ENCODE measurements at places on chromosomes 12 and 14. TPM values are rescaled to one million over a fixed set of nuclear protein-coding genes. Genes with fewer than 3 reads are reported as not detected.

- H3K27ac ChIP-seq, result no peak overlapping the region
- H3K36me3 ChIP-seq, result peaks cover 31% of the 10 kb centered on the region
- peaks cover 30% of the 10 kb centered on the region for H3K4me1 ChIP-seq
- peaks cover 10% of the 10 kb centered on the region for H3K27me3 ChIP-seq
- DNase-seq, result no peak
Observed at GRCh38 chr12:122868471-122869177, 27.3 kb downstream of the VPS37B start.

DNA sequence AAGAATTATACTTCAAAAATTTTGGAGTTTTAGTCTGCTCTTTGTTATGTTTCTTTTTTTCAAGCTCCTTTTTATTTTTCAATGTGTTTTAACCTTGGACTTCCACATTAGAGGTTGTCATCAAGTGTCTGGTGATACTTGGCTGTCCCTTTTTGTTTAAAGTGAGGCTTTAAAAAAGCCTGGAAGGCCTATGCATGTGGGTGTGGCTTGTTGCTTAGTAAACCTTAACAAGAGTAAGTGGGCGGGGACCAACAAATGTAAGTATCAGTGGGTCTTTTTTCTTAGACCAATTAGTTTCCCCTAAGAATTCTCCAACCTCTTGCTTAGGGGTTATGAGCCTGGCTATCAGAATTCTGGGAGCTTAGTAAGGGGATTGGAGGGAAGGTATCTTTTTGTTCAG, 26.4 kb downstream of the HCFC2 start:
- no peak overlapping the region for H3K27ac ChIP-seq
- H3K36me3 ChIP-seq, result peaks cover 19% of the 10 kb centered on the region

The RNASE4 gene
- 0.70 TPM for total RNA-seq

The VDR gene
- total RNA-seq, result 156 TPM

GRCh38 chr14:91774140-91775096, 42.5 kb upstream of the CATSPERB start:
- no peak for DNase-seq
- H3K4me3 ChIP-seq, result no peak overlapping the region
- H3K27me3 ChIP-seq, result no peaks in the 10 kb centered on the region
- H3K4me1 ChIP-seq, result peaks cover 2% of the 10 kb centered on the region
- H3K27ac ChIP-seq, result no peak overlapping the region

The COCH gene
- 0.75 TPM for total RNA-seq

DNA sequence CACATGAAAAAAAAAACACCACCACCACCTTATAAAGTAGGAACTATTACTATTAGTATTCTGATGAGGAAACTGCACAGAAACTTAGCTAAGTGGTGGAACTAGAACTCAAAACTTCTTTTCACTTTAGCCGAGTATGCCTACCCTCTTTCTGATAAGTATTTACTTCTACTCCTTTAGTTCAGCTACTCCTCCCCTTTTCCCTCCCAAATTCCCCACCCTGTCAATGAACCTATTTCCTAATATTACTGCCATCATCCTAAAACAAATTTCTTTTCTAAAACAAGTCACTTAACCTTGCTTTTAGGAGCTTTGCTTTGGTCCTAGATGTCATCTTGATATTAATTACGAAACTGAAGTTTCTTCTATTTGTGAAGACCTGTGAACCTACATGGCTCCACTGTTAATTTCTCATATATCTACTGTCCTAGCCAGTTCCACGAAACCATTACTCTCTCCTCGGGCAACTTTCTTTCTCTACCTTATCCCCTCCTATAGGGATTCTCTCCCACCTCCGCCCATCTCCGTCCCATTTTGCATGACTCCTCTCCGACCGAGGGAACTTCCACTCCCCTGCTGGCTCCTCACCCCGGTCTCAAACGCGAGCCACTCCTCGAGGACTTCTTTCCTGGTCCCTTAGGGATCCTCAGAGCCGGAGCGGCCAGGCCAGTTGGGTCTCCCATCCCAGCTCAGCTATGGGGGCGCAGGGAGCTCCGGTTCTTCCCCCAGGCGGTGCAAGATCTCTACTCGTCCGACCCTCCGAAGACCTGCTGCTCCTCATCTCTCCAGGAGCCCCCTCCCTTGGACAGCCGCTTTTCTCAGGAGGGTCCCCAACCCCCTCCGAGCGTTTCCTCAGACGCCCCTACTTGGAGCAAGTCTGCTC, 1.1 kb downstream of the NUMB start:
- H3K4me1 ChIP-seq, result peaks cover 44% of the 10 kb centered on the region
- H3K27me3 ChIP-seq, result no peaks in the 10 kb centered on the region
- DNase-seq, result peak; percentile 37
- peaks cover 2% of the 10 kb centered on the region for H3K36me3 ChIP-seq

DNA sequence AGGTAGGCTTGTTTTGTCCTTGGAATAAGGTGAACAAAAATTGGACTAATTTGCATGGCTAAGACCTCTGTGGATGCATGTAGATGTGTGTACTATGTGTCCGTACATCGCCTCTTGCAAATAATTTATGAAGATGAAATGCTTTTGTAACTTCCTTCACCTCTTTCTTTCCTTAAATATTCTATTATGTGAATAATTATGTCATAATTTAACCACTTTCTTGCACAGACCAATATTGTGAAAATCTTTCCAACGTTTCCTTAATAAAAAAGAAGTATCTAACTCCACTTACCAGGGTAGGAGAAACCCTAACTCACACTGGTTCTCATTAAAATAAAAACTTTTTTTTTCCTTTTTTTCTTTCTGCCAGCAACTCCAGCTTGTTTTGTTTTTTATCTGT, 4.0 kb downstream of the NANOG start:
- H3K4me3 ChIP-seq, result no peak overlapping the region
- no peaks in the 10 kb centered on the region for H3K4me1 ChIP-seq
- no peaks in the 10 kb centered on the region for H3K36me3 ChIP-seq
- no peak overlapping the region for H3K27ac ChIP-seq

The HAL gene
- total RNA-seq, result 0.12 TPM

DNA sequence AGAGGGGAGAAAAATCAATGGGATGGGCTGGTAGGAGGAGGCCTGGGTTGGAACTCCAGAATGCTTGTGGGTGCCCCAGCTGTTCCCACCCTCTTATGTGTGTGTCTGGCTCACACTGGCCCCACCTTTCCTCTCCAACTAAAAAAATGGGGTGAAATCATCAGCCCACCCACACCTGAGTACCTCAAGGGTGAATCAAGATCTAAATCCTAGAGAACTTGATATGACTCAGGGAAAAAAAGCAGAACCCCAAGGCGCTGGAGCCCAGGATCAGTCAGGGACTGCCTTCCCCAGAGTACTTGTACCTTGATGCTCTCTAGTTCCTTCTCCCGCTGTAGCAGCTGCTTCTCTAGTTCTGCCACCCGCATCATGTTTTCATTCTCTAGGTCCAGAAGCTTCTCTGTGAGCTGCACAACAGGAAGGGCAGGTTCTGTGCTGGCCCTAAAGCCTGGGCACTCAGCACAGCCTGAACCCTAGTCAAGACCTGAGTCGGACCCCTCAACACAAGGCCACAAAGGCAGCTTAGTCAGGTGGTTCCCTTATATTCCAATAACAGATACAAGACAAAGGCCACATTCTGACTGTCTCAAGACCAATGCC, 29.7 kb downstream of the PRPF40B start:
- H3K4me1 ChIP-seq, result peaks cover 20% of the 10 kb centered on the region
- no peak overlapping the region for H3K4me3 ChIP-seq
- peaks cover 16% of the 10 kb centered on the region for H3K36me3 ChIP-seq
- DNase-seq, result no peak

DNA sequence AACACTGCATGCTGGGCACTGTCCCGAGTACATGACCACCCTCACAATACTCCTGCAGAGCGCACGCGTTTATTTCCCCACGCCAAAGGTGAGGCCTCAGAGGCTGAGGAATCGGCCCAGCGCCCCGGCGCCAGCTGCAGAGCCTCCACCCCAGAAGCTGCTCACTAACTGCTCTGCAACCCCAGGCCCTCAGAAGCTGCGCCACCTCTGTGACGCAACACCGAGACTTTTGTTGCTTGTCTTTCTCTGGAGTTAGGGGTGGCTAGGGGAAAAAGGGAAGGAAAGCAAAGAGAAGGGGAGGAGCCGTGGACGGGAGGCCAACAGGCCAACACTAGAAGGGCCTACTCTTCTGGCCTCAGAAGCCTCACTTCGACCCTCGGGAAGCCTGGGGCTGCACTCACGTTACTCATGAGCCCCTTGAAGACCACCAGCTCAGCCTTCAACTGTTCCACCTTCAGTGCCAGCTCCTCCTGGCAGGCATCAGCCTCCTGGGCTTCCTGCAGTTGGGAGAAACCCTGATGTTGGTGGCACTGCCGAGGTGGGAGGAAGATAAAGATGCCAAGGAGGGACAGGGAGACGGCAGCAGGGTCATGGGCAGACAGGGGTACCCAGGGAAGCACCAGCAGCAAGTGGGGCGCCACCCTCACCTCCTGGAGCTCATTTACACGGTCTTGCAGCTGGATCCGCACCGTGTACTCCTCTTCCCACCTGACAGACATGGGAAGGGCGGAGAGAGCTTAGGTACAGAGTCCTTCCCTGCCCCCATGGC, 5.4 kb downstream of the IFFO1 start:
- peaks cover 22% of the 10 kb centered on the region for H3K36me3 ChIP-seq
- peaks cover 34% of the 10 kb centered on the region for H3K4me1 ChIP-seq
- no peak overlapping the region for H3K4me3 ChIP-seq
- H3K27me3 ChIP-seq, result no peaks in the 10 kb centered on the region
- H3K27ac ChIP-seq, result no peak overlapping the region
- DNase-seq, result no peak

- peaks cover 37% of the 10 kb centered on the region for H3K4me1 ChIP-seq
- H3K4me3 ChIP-seq, result peak overlapping the region; percentile 84
- no peaks in the 10 kb centered on the region for H3K27me3 ChIP-seq
- DNase-seq, result no peak
Observed at GRCh38 chr14:104792945-104793702, 2.4 kb downstream of the AKT1 start.

DNA sequence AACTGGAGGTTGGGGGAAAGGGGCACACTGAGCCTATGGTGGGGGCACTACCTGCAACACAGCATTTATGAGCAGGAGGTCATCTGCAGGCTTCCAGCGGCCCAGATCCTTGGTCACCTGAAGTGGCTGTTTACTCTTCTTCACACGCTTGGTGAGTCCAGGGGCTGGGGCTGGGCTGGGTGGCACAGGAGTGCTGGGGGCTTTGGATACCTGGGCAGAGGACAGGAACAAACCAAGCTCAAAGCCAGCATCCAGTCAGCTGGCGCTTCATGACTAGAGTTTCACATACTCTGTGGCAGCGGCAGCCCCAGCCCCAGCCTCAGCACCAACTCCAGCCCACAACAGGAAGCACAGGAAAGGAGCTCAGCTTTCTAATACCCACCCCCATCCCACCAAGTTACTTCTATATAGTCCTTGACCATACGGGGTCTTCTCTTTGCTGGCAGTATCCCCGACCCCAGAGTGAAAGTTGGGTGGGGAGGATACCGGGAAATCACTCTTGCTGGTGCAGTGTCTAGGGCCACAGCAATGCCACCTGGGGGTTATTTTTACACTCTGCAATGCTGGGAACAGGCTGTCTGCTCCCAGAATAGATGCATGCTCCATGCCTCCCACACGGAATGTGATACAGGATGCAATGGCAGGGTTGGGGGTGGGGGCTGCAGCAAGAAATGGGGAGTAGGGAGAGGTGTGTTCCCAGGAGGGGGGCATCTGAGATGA, 3.1 kb downstream of the MCRS1 start:
- H3K27me3 ChIP-seq, result no peaks in the 10 kb centered on the region
- H3K4me3 ChIP-seq, result no peak overlapping the region
- no peak overlapping the region for H3K27ac ChIP-seq
- peaks cover 23% of the 10 kb centered on the region for H3K36me3 ChIP-seq

DNA sequence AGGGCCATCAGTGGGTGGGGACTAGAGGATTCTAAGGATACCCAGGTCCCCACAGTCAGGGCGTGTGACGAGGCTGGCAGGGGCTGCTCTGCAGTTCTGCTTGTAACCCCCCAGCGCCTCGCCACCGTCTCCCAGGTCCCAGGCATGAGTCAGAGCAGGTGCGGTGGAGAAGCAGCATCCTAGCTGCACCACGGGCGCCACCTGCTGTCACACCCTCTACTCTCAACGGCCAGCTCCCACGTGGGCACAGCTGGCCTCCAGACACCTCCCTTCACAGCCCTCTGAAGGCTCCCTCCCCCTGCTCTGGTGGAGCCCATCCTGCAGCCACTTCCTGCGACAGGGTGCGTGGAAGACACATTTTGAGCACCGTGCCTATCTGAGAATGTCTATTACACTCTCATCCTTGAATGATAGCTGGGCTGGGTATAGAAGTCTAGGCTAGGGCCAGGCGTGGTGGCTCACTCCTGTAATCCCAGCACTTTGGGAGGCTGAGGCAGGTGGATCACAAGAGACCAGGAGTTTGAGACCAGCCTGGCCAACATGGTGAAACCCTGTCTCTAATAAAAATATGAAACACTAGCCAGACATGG, 6.9 kb upstream of the NUDT14 start:
- peaks cover 3% of the 10 kb centered on the region for H3K36me3 ChIP-seq
- H3K4me1 ChIP-seq, result peaks cover under 1% of the 10 kb centered on the region
- H3K4me3 ChIP-seq, result no peak overlapping the region

The FAM161B gene
- total RNA-seq, result 1.4 TPM

- no peak overlapping the region for H3K27ac ChIP-seq
- no peaks in the 10 kb centered on the region for H3K4me1 ChIP-seq
- no peak for DNase-seq
- H3K4me3 ChIP-seq, result no peak overlapping the region
- H3K36me3 ChIP-seq, result no peaks in the 10 kb centered on the region
Observed at GRCh38 chr14:30532264-30532663, 26.7 kb upstream of the G2E3 start.

- DNase-seq, result no peak
- H3K4me3 ChIP-seq, result no peak overlapping the region
- H3K27me3 ChIP-seq, result no peaks in the 10 kb centered on the region
- no peaks in the 10 kb centered on the region for H3K36me3 ChIP-seq
- no peak overlapping the region for H3K27ac ChIP-seq
- H3K4me1 ChIP-seq, result no peaks in the 10 kb centered on the region
Observed at GRCh38 chr12:78060186-78060585, 229.5 kb downstream of the NAV3 start.

The TMTC3 gene
- total RNA-seq, result 5.3 TPM

The EGLN3 gene
- total RNA-seq, result 1.9 TPM

The NELL2 gene
- 43.5 TPM for total RNA-seq

GRCh38 chr12:2372735-2373134, 319.9 kb downstream of the CACNA1C start:
- peaks cover 4% of the 10 kb centered on the region for H3K27me3 ChIP-seq
- H3K27ac ChIP-seq, result no peak overlapping the region
- H3K4me1 ChIP-seq, result no peaks in the 10 kb centered on the region
- H3K4me3 ChIP-seq, result no peak overlapping the region
- no peak for DNase-seq

DNA sequence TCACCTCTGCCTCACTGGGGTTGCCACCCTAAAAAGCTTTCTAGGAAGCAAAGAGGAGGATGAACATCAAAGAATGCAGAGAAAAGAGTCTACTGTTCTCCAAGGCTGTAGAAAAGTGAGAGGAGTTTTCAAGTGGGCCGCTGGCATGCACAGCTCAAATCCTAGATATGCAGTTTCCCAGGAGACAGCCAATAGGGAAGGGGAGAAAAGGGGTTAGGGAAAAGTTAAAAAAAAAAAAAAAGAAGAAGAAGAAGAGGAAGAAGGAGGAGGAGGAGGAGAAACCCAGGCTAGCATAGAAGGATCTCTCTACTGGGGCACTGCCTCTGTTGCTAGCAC, 682 bp downstream of the BATF start:
- H3K4me1 ChIP-seq, result peaks cover 69% of the 10 kb centered on the region
- peak overlapping the region; percentile 100 for H3K27ac ChIP-seq
- H3K27me3 ChIP-seq, result no peaks in the 10 kb centered on the region
- DNase-seq, result no peak
- H3K36me3 ChIP-seq, result peaks cover 58% of the 10 kb centered on the region
- peak overlapping the region; percentile 99 for H3K4me3 ChIP-seq

The GSC gene
- not detected for total RNA-seq

- no peak overlapping the region for H3K27ac ChIP-seq
- H3K4me1 ChIP-seq, result no peaks in the 10 kb centered on the region
- H3K4me3 ChIP-seq, result no peak overlapping the region
Observed at GRCh38 chr14:85915711-85916110, 385.8 kb downstream of the FLRT2 start.
